ENCODE measurements at places on chromosomes 6 and 20.

DNA sequence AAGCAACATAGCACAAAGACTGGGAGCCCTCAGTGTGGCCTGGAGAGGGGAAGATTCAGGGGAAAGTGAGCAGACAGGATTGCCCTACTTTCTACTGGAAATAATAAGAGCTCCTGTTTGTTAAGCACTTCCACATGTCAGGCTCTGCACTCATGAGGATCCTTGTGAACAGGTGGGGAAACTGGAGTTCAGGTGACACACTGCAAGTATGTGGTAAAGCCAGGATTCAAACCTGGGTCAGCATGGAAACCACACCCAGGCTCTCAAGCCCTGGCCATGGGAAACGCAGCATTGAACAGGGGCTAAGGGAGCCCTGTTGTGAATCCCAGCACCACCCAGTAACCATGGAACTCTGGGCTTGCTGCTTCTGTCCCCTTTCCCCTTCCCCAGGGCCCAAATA is 42.8 kb upstream of the ID1 start:
- DNase-seq = no peak

- DNase-seq = peak; percentile 38
Measured at GRCh38 chr20:13119583-13119982, 101.5 kb upstream of the ISM1 start.

- peak; percentile 79 for DNase-seq
Measured at GRCh38 chr6:159979136-159979874, 10.4 kb downstream of the IGF2R start.

DNA sequence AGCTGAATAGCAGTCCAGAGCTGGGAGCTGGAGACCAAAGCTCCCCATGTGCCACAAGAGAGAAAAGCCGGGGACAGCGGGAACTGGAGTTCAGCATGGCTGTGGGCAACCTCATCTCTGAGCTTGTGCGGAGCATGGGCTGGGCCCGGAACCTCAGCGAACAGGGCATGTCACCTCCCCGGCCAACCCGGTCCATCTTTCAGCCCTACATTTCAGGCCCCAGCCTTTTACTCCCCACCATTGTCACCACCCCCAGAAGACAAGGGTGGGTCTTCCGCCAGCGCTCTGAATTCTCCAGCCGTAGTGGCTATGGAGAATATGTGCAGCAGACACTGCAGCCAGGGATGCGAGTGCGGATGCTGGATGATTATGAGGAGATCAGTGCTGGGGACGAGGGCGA is 4.0 kb downstream of the CUL9 start:
- no peak for DNase-seq

GRCh38 chr6:136011475-136011874 is 160.0 kb downstream of the PDE7B start:
- DNase-seq = no peak

DNA sequence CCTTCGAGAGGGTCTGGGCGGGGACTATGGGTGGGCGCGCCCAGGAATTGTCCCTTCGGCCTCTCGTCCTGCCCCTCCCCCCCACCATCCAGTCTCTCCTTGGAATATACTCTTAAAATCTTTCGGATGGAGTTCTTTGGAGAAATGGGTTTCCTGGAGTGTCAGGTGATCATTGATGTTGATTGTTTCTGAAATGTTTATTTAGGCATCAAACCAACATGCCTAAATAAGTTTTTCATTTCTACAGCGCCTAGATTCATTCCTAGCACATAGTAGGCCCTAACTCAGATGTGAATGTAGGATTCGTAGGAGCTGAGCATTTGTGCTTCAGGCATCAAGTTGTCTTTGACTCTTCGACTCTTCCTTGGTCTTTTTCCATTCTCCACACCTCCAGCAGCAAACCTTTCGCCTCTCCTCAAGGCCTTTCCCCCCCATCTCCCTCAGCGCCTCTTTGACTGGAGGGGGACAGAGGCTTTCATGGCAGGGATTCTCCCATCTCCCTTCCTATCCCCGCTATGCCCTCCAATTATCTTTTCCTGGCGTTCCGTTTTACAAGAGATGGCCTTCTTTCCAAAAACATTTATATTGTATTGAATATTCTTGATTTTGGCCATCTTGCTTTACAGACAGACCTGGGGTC is 610 bp downstream of the CASP8AP2 start:
- no peak for DNase-seq

DNA sequence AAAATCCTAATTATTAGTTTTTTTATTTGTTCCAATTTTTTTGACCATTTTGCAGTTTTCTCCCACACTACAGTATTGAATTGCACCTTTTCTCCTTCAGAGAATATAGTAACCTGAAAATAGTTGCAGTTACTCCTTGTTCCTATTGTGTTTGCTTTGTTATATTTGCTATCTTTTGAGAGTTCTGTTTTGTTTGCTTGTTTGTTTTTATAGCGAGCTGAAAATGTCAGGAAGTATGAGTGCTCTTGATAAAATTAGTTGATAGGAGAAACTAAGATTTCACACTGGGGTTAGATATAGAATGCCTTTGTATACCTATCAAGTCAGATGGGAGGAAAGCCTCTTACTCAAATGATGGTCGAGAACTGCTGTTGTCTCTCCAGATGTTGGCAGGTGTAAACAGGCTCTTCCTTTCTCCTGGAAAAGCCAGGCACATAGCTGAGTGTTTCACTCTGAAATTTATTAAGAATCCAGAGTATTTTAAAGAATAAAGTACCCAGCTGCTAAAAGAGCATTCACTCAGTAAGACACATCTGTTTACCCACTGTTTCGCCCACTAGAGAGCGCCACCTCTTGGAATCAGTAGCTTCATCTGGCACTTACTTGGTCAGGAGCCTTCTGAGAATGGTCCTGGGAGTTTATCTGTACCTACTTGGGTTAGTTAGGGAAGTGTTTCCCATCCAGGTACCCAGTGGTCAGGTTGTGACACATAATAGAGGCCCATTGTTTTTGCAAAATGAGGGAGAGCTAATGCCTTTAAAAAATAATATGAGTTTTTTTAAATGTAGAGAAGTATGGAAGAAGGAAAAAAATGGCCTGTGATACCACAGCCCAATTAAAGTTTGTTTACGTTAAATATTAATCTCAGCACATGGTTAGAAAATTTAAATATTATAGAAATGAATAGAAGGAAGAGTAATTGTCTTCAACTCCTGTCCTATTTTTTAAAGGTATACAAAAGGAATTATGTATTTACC is 11.2 kb downstream of the NT5DC1 start:
- peak; percentile 23 for DNase-seq

DNA sequence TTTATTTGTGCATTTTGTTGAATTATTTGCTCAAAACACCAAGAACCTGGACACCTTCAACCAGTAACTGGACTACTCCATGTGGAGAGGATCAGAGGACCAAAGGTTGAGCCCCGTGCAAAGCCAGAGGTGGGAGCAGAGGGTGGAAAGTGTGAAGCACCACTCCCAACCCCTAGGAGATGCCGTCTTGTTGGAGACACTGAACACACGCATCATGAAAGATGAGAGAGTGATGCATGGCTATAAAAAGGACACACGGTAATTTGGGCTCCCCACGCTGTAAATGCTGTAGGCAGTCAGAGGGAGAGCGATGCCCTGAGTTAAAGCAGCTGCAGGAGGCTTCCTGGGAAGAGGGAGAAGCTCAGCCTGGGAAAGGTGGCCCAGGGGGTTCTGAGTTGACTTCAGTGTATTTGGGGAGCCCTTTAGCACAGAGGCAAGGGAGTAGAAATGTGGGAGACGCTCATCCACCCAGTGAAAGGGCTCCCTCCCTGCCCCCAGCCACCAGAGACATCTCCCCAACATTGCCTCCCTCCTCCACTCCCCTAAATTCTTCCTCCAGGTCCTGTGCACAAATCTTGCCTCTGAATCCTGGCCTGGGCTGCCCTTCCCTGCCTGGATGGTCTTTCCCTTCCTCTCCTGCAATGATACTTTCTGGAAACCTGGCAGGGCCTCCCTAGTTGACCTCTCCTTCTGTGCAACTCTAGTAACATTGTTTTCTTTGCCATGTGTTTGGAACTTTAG is 55.8 kb upstream of the IYD start:
- DNase-seq = no peak

DNA sequence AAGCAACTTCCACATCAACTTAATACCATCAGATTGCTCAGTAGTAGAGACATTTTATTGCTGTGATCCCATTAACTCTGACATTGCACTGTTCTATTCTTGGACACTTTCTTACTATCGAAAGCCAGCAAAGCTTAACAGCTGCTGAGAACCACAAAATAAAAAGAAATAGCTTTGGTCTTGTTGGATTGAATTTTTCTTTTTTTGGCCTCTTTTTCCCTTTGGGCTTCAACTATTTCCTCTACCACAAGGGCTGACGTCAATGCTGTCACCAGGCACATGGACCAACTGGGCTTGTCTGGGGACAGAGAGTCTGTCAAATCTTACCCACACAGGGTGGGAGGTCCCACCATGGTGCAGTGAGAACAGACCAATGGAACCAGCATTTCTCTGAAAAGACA is 63.4 kb upstream of the ENPP5 start:
- no peak for DNase-seq

DNA sequence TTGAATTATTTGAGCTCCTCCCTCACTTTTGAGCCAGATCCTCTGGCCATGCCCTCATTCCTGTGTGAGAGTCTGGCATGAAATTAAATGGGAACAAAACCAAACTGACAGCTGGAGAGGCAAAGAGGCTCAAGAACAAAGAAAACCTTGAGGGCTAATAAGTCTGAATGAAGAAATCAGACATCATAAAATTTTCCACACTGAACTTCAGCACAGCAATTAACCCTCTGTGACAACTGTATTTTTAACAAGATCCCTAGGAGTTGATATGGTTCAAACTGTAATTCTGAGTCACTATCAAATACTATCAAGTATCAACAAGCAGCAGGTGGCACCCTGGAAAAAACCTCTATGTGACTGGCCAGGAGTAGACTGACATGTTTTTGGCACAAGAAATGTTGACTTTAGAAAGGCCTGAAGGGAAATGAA is 109.4 kb upstream of the EMILIN3 start:
- no peak for DNase-seq

DNA sequence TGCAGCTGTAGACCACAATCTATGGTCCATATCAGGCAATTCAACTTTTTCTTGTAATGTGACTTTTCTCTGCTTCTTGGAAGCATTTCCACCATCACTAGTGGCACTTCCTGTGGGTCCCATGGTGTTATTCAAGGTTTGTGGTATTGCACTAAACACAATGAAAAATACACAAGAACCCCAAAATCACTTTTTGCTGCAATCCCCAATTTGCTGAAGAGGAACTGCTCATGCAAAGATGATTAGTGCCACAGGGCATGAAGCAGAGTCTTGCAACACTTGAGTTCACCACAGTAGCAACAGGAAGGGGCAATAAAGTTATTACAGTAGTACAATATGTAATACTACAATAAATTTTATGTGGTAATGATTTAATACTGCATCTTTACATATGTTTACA is 16.8 kb upstream of the TAAR1 start:
- no peak for DNase-seq

DNA sequence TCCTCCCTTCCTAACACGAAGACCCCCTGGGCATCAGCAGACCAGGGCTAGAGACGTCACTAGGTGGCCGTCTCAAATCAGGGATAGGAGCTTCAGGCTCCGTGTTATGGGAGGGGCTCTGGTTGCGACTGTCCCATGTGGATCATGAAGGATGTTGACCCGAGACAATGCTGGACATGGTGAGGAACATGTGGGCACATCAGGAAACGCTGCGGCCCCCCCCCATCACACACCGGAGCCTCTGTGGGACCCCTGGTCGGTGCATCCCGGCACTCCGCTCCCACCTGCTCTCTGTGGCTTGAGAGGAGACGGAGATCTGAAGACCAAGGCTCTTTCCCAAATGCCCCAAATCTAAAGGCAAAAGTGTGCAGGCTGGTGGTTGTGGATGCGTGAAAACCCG is 54.2 kb downstream of the DACT2 start:
- no peak for DNase-seq

- DNase-seq = no peak
Measured at GRCh38 chr6:136811272-136811671, 11.1 kb upstream of the PEX7 start.

GRCh38 chr20:46592580-46593362 is 42.3 kb upstream of the OCSTAMP start:
- peak; percentile 22 for DNase-seq

GRCh38 chr6:150994026-150994425 is 128.5 kb downstream of the MTHFD1L start:
- DNase-seq = no peak

DNA sequence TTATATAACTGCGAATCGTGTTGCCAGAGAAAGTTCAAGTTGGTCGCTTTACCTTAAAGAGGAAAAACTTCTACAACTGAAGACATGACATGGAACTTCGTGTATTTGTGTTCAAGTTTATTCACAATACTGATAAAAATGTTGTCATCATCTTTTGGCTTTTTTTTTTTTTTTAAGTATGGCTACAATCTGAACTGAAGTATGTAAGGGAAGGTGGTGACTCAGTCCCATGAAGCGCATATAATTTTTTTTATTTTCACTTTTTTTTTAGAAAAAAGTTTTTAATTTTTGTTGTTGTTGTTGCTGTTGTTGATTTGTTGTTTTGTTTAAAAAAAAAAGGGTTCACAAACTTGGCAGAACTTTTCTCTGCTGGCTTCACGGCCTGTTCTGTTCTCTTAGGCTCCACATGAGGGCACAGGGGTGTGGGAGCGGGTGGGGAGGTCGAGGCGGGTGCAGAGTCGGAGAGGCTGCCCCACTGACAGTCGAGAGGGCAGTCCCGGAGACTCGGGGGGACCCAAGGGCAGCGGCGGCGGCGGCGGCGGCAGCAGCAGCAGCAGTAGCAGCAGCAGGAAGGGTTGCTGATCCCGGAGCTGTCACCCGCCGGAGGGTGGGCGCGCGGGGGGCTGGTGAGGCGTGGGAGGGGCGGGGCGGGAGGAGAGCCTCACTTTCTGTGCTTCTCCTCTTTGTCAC is 17.0 kb downstream of the TFAP2A start:
- no peak for DNase-seq

DNA sequence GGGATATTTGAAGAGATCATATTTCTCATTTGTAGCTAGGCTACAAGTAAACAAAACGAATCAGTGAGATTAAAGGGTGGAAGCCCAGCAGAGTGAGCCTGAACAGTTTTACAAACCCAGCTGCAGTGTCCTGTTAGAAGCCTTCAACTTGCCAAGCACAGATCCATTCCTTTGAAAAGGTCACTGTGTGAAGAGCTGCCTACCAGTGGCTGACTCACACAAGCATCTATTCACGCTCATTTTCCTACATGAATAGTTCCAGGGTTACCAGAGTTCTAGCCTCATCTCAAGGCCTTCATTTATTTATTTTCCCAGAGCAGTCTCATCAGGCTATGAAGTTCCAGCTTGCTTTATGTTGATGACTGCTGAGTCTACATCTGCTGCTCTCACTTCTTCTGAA is 25.7 kb upstream of the MLIP start:
- DNase-seq = no peak

GRCh38 chr6:167137081-167137480 is 14.2 kb downstream of the CCR6 start:
- DNase-seq = no peak
